ENCODE measurements at places on chromosomes 4 and X.
A peak's percentile ranks its signal among the peaks of the same experiment; 100 is the strongest.

- no peak for DNase-seq
These were observed 555.6 kb downstream of the PPARGC1A start for GRCh38 chr4:23333946-23334878.

DNA sequence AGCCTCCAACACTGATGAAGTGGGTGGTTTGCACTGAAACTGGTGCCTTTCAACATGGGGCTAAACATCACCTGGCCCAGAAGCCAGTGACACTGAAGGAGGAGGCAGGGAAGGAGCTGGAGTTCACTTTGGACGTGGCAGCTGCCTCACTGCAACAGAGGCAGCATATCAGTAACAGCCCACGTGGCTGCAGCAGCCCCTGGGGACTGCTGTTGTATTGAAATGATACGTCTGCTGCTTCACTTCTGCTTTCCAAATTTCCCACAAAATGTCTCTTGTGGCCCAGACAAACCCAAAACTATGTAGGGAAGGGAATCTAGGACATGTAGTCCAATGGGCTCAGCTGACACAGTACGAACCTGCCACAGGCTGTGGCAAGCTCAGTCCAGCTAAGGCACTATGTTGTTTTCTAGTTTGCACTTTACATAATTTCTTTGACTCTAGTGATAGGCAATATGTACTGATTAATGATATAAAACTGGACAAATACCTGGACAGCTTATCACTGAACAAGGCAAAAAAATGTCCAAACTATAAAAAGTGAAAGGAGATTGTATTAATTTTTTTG, 84.7 kb upstream of the RAPGEF2 start:
- DNase-seq, result no peak

GRCh38 chr4:15003401-15003890, 1.2 kb downstream of the CPEB2 start:
- peak; percentile 44 for DNase-seq

- no peak for DNase-seq
These were observed 29.1 kb downstream of the FGFRL1 start for GRCh38 chr4:1040344-1041146.

DNA sequence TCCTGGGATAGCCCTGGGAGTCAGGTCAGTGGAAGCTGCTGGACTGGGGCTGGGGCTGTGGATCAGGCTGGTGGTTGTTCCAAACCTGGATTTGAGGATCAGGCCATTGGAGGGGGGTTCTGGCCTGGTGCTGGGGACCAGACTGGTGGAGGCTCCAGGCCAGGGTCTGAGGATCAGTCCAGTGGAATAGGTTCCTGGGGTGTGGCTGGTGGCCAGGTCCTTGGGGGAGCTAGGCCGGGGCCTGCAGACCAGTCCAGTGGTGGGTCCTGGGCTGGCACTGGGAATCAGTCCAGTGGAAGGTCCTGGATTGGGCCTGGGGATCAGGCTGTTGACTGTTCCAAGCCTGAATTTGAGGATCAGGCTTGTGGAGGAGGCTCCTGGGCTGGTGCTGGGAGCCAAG, 8.0 kb downstream of the ARMCX4 start:
- no peak for DNase-seq

DNA sequence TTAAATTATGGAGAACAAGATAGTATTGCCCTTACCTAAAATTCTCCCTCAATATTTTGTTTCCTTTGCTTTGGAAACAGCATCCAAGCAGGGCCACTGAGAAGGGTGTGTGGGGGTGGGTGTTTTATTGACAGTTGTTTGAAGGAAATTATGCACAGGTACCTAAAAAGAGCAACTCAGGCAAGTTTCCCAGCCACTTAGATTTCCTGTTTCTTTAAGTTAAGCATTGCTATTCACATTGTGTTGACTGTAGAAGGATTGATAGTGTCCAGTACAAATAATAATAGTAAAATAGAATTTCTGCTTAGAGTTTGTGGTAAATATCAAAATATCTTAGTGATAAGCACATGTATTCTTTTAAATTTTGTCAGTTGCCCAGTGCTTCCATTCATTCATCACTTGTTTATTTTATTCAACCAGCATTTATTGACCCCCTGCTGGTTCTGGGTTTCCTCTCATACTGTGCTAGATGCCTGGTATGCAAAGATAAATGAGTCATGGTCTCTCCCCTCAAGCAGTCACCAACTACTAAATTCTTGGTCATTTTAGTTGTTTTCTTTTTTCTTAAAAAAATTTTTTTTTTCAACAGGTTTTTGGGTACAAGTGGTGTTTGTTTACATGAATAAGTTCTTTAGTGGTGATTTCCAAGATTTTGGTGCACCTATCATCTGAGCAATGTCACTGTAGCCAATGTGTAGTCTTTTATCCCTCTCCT, 50.0 kb downstream of the GALNT7 start:
- no peak for DNase-seq

- no peak for DNase-seq
These were observed 432.8 kb upstream of the LCORL start for GRCh38 chr4:18454349-18454748.
